ENCODE measurements at places on chromosomes 2 and 18.
A peak's percentile ranks its signal among the peaks of the same experiment; 100 is the strongest.

DNA sequence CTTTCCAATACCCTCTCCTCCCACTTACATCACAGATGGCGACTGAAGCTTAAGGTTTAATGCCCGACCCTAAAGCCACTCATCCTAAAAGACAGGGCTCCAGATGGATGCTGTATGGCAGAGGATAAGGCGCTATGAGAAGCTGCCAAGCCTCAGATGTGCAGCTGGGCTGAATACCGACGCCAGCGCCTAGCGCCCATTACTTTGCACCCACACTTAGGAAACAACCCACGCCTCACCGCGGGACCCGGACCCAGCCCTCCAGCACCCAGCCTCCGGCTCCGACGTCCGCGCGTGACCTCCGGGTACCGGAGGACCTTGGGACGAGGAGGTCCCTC lies 335 bp downstream of the TRAK2 start:
- DNase-seq: peak; percentile 9

GRCh38 chr18:6039055-6039454 lies 143.7 kb upstream of the TMEM200C start:
- no peak for DNase-seq

- no peak for DNase-seq
Measured at GRCh38 chr2:96775160-96775559, 14.5 kb downstream of the CNNM4 start.

GRCh38 chr2:148292431-148292830 lies 271.5 kb downstream of the MBD5 start:
- DNase-seq: no peak

- DNase-seq: no peak
Measured at GRCh38 chr18:77084688-77085035, 47.9 kb downstream of the MBP start.
